ENCODE measurements at places on chromosomes 16 and 17.

DNA sequence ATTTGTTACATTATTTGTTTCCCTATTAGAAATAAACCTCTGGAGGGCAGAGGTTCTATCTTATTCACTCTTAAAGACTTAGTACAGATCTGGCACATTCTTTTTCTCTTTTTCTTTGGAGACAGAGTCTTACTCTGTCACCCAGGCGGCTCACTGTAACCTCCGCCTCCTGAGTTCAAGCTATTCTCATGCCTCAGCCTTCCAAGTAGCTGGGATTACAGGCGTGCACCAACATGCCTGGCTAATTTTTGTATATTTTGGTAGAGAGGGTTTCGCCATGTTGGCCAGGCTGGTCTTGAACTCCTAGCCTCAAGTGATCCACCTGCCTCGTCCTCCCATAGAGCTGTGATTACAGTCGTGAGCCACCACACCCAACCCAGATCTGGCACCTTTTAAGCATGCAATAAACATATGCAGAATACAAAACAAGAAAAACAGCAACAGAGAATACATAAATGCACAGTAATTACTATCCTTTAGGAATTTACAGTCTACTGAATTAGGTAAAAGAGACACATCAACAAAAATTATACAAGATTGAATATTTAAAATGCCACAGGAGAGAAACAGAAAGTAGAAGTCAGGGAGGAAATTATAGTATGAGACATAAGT, 52.1 kb downstream of the GPATCH8 start:
- no peak for DNase-seq

DNA sequence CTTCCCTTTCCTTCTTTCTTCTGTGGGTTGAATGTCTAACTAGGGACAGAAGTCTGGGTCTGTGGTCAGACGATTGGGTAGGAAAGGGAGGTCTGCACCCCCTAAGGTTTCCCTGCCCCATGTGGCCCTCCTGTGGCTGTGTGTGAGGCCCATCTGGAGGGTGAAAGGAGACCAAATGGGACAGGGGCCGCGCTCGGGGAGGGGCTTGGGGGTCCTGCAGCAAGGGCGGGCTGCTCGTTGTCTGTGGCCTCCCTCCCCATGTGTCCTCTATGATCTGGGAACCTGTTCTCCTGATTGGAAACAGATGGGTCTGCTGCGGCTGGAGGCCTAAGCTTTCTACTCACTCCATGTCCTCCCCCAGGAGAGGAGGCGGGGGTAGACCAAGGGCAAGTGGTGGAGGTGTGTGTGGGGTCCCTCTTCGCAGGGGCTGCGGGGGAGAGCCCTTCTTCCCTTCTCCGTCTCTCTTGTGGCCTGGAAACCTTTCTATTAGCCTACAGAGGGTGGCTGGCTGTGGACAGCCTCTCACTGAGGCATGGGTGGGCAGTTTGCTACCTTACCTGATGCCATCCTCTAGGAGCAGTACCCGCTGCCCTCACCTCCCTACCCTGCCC, 18.6 kb downstream of the IGFBP4 start:
- DNase-seq: no peak

DNA sequence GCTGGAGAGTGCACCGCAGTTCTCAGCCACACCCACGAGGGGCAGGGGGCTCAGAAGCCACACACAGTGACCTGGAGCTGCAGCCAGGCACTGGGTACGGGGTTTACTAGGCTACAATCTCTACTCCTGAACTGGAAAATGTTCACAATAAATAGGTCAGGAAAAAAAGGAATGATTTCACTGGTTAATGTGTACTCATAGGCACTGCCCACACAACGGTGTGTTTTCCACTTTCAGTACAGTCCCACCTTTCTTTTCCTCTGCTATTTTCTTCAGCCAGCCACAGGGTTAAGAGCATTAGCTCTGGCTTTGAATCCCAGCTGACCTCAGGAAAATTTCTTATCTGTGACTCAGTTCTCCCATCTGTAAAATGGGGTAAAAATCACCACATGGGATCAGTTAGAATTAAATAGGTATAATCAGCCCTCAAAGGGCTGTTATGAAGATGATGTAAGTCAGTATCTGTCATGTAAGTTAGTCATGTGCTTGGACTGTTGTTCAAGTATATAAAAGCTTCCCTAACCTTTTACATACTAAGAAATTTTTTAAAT, 35.7 kb downstream of the ZCCHC14 start:
- DNase-seq: no peak

GRCh38 chr17:41518789-41519449, at the start of gene KRT15:
KRT15 (minus strand) TSS chr17:41518890; CDS start chr17:41518827, 63 bp downstream.
- no peak for DNase-seq

DNA sequence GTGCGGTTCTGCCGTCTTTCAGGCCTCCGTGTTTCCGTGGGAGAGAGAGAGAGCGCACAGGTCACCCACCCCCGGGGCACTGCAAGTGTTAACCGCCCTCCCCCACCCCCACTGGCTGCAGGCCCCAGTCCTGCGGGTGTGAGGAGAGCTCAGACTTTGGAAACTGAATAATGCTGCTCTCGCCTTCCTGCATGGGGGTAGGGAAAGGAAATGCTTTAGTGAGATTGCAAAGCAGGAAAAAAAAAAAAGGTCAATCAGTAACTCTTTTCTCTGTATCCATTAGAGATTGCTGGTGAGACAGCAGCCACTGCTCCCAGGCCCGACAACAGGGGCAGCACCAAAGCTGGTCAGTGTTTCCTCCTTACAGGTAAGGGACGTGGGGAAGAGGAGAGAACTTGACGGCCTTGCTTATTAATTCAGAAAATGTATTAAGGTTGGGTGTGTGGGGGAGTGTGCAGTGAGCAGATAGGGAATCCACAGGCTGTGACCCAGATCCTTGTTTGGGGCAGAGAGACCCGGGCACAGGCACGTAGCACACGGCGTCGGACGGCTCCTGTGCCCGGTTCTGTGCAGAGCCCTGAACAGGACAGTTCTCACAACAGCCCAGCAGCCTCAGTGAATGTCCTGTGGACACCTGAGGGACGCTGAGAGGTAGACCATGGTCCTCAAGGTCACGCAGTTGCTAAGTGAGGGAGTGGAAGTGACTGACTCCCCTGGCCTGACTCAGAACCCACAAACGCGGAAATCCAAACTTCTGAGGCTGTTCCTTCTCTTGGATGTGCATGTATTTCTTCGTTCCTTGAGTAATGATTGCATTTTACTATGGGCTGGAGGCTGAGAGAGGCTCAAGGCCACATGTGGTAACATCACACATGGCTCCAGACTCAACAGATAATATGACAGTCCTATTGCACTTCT, 156.5 kb downstream of the FOXL1 start:
- no peak for DNase-seq

DNA sequence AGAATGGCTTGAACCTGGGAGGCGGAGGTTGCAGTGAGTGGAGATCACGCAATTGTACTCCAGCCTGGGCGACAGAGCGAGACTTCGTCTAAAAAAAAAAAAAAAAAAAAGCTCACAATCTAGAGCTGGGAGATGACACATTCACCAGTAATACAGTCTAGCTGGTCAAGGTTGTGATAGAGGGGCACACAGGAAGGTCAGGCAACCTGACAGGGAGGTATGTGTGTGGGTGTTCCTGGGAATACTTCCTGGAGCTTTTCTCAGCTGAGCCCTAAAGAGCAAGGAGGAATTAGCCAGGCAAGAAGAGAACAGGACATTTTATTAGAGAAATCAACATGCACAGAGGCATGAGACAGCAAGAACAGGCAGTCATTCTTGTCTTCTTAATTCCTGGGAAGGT, 216.7 kb downstream of the SHISA9 start:
- no peak for DNase-seq

- DNase-seq: peak; percentile 89
Observed at GRCh38 chr17:31487648-31488263, 96.3 kb downstream of the RAB11FIP4 start.
